ENCODE measurements at places on chromosomes 2 and 18.
A peak's percentile ranks its signal among the peaks of the same experiment; 100 is the strongest.

GRCh38 chr2:229901819-229902218 is 20.0 kb downstream of the TRIP12 start:
- peak; percentile 73 for DNase-seq

DNA sequence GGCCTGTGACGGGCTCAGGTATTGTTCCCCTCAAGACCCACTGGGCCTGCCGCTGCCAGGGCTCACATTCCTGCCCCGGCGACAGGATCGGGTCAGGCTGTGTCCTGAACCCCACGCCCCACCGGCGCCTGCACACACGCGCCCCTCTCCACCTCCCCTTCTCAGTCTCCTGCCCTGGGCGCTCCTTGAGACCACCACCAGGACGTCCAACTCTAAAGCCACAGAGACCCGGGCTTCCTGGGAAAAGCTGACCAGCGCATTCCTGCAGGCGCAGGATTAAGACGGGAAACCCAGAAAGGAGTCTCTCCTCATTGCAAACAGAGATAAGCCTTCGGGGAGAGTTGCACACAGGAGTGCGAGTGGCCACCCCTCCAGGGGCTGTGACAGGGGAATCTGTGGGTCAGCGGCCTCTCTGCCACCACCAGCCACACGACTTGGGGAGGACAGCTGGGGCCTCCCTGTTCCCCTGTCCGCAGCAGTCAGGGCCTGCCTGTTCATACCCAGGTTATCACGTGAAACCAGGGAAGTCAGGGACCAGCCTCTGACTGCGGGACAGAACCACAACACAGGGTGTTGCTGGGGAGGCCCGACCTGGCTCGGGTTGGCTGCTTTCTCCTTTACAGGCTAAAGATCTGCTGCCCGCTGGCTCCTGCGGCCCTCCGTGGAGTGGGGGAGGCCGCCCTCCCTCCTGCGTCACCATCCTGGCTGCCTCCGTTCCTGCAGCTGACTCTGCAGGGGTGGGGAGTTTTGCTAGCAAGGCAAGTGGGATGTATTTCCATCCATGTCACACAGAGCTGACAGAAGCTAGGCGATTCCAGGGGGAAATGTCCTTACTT is 88.8 kb downstream of the ZCCHC2 start:
- no peak for DNase-seq

GRCh38 chr2:127096718-127097470 is 10.1 kb downstream of the BIN1 start:
- no peak for DNase-seq

DNA sequence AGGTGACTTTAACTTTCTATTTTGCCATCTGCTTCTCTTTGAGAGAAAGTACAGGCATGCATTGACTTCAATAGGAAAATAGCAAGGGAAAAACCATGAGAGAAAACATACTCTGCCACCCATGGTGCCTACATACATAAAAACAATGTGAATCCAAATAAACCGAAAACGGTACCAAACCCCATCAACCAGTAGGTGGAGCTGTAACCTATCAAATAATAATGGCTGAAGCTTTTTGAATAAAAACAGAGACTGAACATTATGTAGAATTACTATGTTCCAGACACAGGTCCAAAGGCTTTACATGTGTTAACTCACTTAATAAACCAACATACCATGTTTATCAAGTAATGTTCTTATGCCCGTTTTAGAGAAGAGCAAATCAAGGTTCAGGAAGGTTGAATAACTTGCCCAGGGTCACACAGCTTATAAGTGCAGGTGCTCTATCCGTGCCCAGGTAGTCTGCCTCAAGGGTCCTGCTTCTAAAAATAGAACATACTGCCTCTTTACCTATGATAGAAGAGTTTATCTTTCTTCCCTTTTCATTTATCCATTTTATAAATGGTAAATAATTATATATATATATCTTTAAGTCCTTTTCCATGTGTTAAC is 293.9 kb upstream of the SYT4 start:
- DNase-seq: peak; percentile 62

DNA sequence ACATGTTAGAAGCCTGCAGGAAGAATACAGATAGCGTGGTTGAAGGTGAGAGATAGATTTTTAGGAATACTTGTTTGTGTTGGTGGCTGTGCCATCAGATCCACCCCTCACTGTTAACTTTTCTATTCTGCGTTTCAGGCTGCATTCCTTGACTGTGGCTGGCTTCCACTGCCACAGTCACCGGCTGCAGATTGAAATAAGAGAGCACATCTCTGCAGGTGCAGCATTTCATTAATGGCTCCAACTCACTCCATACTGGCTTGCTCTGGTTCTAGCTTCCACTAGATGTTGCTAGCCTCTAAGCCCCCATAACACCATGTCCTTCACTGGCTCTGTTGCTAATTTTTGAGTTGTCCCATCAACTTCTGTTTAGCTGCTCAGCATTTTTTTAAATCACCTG is 286.5 kb downstream of the CPS1 start:
- no peak for DNase-seq

DNA sequence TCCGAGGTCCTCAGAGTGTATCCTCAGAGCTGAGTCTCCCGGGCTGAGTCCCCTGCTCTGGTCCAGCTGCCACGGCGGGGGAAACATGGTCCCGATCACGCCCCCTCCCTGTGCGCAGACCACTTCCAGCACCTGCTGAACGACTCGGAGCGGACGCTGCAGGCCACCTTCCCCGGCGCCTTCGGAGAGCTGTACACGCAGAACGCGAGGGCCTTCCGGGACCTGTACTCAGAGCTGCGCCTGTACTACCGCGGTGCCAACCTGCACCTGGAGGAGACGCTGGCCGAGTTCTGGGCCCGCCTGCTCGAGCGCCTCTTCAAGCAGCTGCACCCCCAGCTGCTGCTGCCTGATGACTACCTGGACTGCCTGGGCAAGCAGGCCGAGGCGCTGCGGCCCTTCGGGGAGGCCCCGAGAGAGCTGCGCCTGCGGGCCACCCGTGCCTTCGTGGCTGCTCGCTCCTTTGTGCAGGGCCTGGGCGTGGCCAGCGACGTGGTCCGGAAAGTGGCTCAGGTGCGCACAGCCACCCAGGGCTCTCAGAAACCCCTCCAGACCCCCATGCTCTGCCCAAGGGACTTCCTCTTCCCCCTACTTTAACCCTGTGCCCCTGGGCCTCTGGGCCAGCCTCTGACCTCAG is 26.7 kb downstream of the GPC1 start:
- DNase-seq: no peak

GRCh38 chr2:166239548-166239947 is 111.7 kb upstream of the SCN1A start:
- DNase-seq: no peak
